Left ventricle myocardium inferior (tissue), 1 donor: ENCODE measurements at places on chromosomes 13 and 19. TPM values are rescaled to one million over a fixed set of nuclear protein-coding genes. Genes with fewer than 3 reads are reported as not detected.

- DNase-seq, result no peak
- H3K4me3 ChIP-seq, result no peak overlapping the region
- peaks cover 60% of the 10 kb centered on the region for H3K36me3 ChIP-seq
- H3K27ac ChIP-seq, result no peak overlapping the region
- no peaks in the 10 kb centered on the region for H3K27me3 ChIP-seq
These were observed 86.5 kb upstream of the FBXL3 start for GRCh38 chr13:77113496-77113895.

DNA sequence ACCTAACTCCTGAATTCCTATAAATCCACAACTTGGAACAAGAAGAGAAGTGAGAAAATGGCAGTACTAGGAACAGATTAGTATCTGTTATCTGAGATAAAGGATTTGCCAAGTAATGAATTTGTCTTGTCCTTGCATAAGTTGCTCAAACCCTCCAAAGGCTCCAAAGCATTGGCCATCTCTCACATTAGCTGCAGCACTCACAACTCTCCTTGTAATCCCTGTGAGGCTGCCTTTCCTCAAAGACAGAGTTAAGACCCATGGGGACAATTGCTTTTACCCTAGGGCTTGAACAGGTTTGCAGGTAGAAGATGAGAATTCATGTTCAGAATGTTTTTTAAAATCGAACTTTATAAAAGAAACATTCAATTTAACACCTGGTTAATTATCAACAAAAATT lies 1702.2 kb downstream of the EFNB2 start:
- no peak overlapping the region for H3K4me3 ChIP-seq
- H3K27me3 ChIP-seq, result no peaks in the 10 kb centered on the region
- no peaks in the 10 kb centered on the region for H3K4me1 ChIP-seq
- no peak overlapping the region for H3K27ac ChIP-seq

GRCh38 chr19:47106821-47107201 lies 6.8 kb downstream of the ZC3H4 start:
- peak overlapping the region; percentile 100 for H3K27ac ChIP-seq
- peaks cover 96% of the 10 kb centered on the region for H3K4me1 ChIP-seq
- no peaks in the 10 kb centered on the region for H3K27me3 ChIP-seq
- H3K4me3 ChIP-seq, result peak overlapping the region; percentile 21
- DNase-seq, result no peak

GRCh38 chr13:33541962-33542308 lies 256.4 kb upstream of the STARD13 start:
- peak overlapping the region; percentile 94 for H3K27ac ChIP-seq
- no peak for DNase-seq
- peak overlapping the region; percentile 67 for H3K4me3 ChIP-seq
- no peaks in the 10 kb centered on the region for H3K27me3 ChIP-seq
- no peaks in the 10 kb centered on the region for H3K36me3 ChIP-seq

DNA sequence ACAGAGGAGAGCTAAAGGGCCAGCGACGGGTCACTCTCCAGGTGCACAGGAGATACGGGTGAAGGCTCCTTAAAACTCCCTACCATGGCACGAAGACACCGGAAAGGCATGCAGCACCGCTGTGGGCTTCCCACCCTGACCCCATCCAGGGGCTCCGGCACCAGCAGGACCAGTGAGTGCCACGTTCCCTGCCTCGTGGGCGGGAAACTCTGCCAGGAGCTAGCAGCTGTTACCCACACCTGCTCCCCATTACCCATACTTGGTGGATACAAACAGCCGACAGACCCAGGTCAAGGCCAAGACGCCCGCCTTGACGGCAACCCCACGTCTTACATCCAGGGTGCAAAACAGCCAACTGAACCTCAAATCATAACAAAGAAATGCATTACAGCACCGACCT lies 56.7 kb downstream of the GNG7 start:
- DNase-seq, result no peak
- H3K36me3 ChIP-seq, result no peaks in the 10 kb centered on the region
- peaks cover 4% of the 10 kb centered on the region for H3K4me1 ChIP-seq
- no peak overlapping the region for H3K27ac ChIP-seq
- H3K4me3 ChIP-seq, result no peak overlapping the region

DNA sequence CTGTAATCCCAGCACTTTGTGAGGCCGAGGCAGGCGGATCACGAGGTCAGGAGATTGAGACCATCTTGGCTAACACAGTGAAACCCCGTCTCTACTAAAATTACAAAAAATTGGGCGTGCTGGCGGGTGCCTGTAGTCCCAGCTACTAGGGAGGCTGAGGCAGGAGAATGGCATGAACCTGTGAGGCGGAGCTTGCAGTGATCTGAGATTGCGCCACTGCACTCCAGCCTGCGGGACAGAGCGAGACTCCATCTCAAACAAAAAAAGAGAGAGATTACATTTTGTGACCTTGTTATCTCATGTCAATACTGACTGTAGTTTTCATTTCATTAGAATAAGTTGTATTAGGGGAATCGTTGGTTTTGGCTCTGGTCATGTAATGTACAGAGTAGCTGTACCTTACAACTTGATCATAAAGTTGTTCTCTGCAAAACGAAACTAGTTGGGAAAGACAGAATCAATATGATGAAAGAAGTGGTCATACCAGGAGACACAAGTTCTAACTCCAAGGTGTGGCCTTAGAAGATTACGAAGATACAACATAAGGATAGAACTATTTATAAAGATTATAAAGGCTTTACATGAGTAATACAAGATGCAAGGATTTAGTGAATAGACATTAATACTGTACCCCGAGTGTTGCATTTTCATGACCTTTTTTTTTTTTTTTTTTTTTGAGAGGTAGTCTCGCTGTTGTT lies 15.3 kb downstream of the TMEM38A start:
- H3K27ac ChIP-seq, result no peak overlapping the region
- peaks cover 16% of the 10 kb centered on the region for H3K36me3 ChIP-seq

DNA sequence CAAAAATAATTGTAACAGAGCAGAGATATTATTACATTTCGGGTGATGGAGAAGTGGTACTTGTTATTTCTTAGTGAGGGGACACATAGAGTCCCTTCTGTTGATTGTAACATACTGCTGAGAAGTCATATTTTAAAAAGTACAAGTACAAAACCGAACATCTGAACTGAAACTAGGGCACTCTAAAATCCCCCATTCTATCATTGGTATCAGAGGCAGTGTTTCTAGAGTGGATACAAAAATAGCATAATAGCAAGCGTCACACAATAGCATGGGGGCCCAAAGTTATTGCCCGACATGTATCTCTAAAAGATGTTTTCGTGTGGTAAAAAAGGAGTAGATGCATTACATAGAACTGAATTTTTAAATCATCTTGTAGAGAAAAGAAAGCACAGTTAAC lies 502.1 kb upstream of the SLC10A2 start:
- no peaks in the 10 kb centered on the region for H3K27me3 ChIP-seq
- no peak overlapping the region for H3K27ac ChIP-seq
- DNase-seq, result no peak
- H3K36me3 ChIP-seq, result no peaks in the 10 kb centered on the region

GRCh38 chr13:93227280-93227877 lies 772 bp downstream of the GPC6 start:
- DNase-seq, result no peak
- H3K27ac ChIP-seq, result peak overlapping the region; percentile 61
- H3K36me3 ChIP-seq, result no peaks in the 10 kb centered on the region
- H3K27me3 ChIP-seq, result peaks cover 56% of the 10 kb centered on the region

- no peaks in the 10 kb centered on the region for H3K4me1 ChIP-seq
- no peak for DNase-seq
- H3K4me3 ChIP-seq, result no peak overlapping the region
- peaks cover 95% of the 10 kb centered on the region for H3K36me3 ChIP-seq
- no peak overlapping the region for H3K27ac ChIP-seq
These were observed 13.2 kb downstream of the ZNF793 start for GRCh38 chr19:37519890-37520289.

DNA sequence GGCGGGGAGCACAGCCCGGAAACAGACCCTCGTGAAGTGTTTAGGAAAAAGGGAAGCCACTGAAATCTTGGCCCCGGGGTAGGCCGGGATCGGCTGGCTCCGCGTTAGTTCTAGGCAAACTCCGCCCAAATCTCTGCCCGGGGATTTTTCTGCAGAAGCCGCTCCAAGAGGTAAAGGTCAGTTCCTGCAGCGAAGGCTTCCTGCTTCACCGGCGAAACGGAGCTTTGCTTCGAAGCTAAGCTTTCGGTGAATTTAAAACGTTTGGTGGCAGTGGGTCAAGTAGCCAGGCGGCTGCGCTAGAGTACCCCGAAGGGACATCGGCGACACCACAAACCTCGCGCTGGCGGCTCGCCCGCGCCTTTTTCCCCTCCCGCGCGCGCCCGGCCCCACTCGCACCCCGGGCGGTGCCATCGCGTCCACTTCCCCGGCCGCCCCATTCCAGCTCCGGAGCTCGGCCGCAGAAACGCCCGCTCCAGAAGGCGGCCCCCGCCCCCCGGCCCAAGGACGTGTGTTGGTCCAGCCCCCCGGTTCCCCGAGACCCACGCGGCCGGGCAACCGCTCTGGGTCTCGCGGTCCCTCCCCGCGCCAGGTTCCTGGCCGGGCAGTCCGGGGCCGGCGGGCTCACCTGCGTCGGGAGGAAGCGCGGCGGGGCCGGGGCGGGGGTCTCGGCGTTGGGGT lies 441 bp downstream of the GJB2 start:
- no peak overlapping the region for H3K27ac ChIP-seq
- H3K27me3 ChIP-seq, result peaks cover 69% of the 10 kb centered on the region
- DNase-seq, result no peak
- peaks cover 29% of the 10 kb centered on the region for H3K4me1 ChIP-seq
- peak overlapping the region; percentile 75 for H3K4me3 ChIP-seq

DNA sequence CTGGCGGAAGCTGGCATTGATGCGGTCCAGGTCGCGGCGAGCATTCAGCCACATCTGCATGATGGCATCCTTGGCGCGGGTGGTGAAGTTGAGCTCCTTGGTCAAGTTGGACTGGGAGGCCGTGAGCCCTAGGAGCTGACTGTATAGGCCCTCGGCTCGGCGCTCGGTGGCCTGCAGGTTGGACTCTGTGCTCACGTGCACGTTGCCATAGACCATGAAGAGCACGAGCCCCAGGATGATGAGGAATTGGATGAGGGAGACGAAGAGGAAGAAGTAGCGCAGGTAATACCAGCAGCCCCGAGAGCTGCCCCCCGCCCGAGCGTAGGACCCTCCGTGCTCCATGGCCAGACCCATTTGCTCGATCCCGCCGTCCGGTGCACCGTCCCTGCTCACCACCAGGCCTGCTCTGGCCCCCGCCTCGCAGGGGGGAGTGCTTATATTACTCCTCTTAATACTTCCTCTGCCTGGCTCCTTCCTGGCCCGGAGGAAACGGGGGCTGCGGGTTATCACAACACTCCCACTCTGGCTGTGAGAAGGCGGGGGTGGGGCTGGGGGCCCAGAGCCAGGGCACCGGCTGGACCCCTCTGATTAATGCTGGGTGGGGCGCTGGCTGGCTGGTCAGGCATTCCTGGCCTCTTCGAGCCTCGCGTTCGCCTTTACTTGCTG lies at the start of gene PLVAP:
PLVAP (minus strand) TSS at position 408 of the 666 bp plus-strand sequence; CDS start at position 354, 54 bp downstream.
- peak within 1 kb of the TSS; percentile 45 for H3K4me3 ChIP-seq
- no peaks in the 10 kb centered on the region for H3K36me3 ChIP-seq
- H3K4me1 ChIP-seq, result peaks cover 14% of the 10 kb centered on the region
- H3K27ac ChIP-seq, result peak within 1 kb of the TSS; percentile 30

DNA sequence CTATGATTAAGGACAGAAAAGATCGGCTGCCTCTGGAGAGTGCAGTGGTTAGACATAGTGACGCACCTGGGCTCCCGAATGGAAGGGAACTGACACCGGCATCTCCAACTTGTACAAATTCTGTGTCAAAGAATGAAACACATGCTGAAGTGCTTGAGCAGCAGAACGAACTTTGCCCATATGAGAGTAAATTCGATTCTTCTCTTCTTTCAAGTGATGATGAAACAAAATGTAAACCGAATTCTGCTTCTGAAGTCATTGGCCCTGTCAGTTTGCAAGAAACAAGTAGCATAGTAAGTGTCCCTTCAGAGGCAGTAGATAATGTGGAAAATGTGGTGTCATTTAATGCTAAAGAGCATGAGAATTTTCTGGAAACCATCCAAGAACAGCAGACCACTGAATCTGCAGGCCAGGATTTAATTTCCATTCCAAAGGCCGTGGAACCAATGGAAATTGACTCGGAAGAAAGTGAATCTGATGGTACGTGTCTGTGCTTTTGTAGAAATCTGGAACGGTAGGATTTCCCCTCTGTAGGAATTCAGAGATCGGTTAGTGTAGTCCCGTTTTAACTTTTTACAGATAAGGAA lies 16.9 kb downstream of the ERCC5 start:
- H3K27me3 ChIP-seq, result no peaks in the 10 kb centered on the region
- no peak overlapping the region for H3K4me3 ChIP-seq

SIGLECL1 gene
- not detected for total RNA-seq

CEACAM6 gene
- 0.11 TPM for total RNA-seq

ZNF177 gene
- total RNA-seq, result 3.5 TPM

LPAR2 gene
- total RNA-seq, result 0.88 TPM
